ENCODE measurements at places on chromosomes 2 and 18.

- DNase-seq = no peak
These were observed 90.8 kb downstream of the WDSUB1 start for GRCh38 chr2:159195697-159196096.

DNA sequence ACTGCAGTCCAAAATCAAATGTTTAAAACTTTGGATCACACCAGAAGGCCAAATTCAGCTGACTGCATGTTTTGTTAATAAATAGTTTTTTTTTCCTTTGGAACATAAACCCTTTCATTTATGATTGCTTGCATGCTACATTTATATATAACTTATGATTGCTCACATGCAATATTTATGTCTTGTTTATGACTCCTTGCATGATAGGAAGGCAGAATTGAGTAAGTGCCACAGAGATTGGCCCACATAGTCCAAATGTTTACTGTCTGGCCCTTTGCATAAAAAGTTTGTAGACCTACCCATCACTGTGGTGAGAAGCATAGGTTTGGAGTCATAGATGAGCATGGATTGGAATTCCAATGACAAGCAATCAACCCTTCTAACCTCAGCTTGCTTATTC lies 30.8 kb downstream of the WDFY1 start:
- DNase-seq = no peak

GRCh38 chr18:58512648-58513588 lies 116.0 kb downstream of the ALPK2 start:
- no peak for DNase-seq

DNA sequence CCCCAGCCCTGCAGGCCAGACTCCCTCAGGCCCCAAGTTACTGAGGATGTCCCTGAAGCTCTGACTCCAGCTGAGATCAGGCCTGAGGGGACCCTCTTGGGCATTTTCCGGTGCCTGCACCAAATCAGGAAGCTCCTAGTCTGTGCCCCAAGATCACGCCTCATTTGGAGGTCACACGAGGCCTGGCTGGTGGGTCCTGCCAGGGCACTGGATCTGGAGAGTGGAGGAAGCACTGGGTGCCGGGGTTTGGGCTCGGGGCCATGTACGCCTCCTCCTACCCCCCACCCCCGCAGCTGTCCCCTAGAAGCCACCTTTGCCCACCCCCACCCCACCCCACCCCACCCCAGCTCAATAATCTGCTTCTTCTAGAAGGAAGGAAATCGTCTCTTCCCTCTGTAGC lies 16.2 kb downstream of the SH2D6 start:
- no peak for DNase-seq

- DNase-seq = no peak
These were observed 61.5 kb downstream of the TNS1 start for GRCh38 chr2:217941339-217941738.

DNA sequence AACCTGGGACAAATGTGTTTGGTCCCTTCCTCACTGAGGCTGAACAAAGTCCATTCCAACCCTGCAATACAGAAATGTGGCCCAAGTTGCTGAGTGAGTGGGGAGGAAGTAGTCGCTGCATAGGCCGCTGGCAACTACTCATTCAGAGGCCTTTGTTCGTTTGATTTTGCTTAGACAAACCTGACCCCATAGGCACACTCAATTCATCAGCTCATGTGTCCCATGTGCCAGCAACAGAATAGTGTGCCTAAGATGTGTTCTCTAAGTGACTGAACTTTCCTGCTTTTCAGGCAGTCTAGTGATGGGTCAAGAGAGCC lies 23.0 kb downstream of the PTPN18 start:
- DNase-seq = no peak

GRCh38 chr18:59072727-59073421 lies 66.8 kb upstream of the SEC11C start:
- DNase-seq = no peak

DNA sequence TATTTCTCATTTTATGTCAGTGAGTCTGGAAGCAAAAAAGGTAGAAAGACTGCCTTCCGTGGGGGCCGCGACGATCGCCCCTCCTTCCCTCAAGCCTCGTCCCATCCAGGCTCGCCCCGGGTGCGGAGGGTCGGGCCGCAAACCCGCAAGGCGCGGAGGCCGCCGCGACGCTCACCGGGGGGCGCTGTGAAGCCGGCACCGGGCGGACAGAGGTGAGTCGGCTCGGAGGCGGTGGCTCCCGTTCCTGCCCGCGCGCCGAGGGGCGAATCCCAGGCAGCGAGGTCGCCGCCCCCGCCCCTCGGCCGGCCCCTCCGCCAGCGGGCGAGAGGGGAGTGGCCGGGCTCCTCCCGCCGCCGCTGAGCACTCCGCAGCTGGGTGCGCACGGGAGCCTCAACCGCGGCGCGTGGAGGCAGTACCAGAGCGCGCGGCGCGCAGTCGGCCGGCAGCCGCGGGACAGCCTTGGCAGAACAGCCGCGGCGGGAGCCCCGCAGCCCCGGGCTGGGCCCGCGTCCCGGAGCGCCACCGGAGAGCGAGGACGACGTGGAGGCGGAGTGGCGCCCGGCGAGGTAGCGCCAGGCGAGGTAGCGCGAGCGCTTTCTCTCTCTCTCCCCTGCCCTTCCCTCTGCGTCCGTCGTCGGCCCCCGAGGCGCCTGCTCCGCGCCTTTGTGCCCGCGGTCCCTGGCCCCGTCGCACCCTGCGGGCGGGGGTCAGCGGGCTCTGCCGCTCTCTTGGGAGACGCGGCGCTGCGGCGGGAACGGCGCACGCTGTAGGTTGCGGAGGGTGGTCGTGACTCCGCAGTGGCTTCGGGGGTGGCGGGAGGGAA lies at the start of gene MYO1B:
Gene MYO1B, plus strand, starts transcription at position 359 of the 823 bp plus-strand sequence. CDS start 31,492 bp downstream, outside the sequence.
- peak; percentile 39 for DNase-seq

All from CD4-positive, alpha-beta T cell treated with Interleukin-1 beta for 1 hour (primary cell).